ENCODE measurements at places on chromosomes 4 and X.

- peak; percentile 8 for DNase-seq
Observed at GRCh38 chr4:123352240-123352945, 44.2 kb upstream of the SPRY1 start.

DNA sequence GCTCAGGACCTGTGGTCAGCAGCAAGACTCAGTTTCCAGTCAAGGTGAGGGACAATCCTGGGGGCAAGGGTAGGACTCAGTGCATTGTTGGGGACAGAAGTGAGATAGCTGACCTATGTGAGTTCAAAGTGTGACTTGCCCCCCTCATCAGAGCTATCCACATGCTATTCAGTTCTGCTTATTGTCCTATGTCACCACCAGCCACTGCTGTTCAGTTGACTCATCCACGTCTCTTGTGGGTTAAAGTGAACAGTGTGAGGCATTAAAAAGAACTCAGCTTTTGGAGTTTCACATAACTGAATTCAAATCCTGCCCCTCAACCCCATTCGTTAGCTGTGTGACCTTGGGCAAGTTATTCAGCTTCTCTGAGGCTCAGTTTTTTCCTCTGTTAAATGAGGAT lies 4.4 kb upstream of the APLN start:
- DNase-seq, result no peak

- DNase-seq, result no peak
Observed at GRCh38 chr4:89482251-89482650, 174.7 kb upstream of the GPRIN3 start.

GRCh38 chrX:133056341-133056740 lies 40.6 kb downstream of the USP26 start:
- no peak for DNase-seq

GRCh38 chr4:71156616-71157015 lies 163.2 kb downstream of the DCK start:
- DNase-seq, result no peak

- DNase-seq, result no peak
Observed at GRCh38 chrX:10571260-10571659, 49.1 kb downstream of the MID1 start.

DNA sequence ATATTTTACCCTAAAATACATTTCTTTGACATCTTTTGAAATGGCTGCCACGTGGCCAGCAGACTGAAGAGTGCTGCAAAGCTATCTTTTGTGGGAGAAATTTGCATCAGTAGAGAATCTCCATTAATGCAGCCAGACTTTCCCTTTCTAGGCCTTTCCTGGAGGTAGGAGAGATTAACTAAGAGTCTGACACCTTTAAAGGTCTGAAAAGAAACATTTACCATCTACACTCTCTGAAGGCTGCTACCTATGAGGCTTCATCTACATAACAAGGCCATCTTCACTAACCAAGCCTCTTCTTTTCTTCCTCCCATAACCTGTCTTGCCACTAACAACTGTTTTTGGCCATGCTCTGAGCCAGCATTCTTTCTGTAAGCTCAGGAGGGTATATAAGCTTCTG lies 17.8 kb upstream of the SPRY1 start:
- DNase-seq, result no peak

GRCh38 chr4:171622729-171623128 lies 190.5 kb upstream of the GALNTL6 start:
- DNase-seq, result no peak

GRCh38 chrX:16039363-16039762 lies 84.0 kb upstream of the GRPR start:
- DNase-seq, result no peak

Measured in skin of body (tissue), 3 donors.